H9 (cell line): ENCODE measurements at places on chromosomes 6 and 20. TPM values are rescaled to one million over a fixed set of nuclear protein-coding genes. Genes with fewer than 3 reads are reported as not detected.

LGSN gene
- total RNA-seq, result 0.13 and 0.22 TPM in 2 replicates

PRKN gene
- 1.3 and 2.0 TPM in 2 replicates for total RNA-seq

RNF144B gene
- total RNA-seq, result 2.3 and 2.4 TPM in 2 replicates

OR2H2 gene
- total RNA-seq, result not detected in 2 replicates

CHRNA4 gene
- 1.1 and 2.5 TPM in 2 replicates for total RNA-seq

CYP39A1 gene
- 0.50 and 0.59 TPM in 2 replicates for total RNA-seq

AIF1 gene
- total RNA-seq, result 3.2 and 4.2 TPM in 2 replicates

FHL5 gene
- not detected in 2 replicates for total RNA-seq

DNA sequence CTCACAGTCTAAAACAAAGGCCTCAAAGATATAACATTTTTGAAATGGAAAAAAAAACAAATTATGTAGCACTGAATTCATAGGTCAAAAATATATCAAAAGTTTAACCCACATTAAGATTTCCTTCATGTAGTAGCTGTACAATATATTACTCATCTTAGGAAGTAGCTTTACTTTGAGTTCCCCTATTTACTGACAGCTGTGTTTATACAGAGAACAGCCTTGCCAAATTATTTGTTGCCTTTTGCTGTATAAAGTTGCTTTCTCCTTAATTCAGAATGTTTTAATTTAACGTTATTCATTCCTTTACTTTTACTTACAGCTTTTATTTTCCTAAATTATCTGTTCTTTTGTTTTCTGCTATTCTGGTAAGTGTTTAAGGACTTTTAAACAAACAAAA, 181.0 kb downstream of the COL12A1 start:
- DNase-seq, result no peak

DNA sequence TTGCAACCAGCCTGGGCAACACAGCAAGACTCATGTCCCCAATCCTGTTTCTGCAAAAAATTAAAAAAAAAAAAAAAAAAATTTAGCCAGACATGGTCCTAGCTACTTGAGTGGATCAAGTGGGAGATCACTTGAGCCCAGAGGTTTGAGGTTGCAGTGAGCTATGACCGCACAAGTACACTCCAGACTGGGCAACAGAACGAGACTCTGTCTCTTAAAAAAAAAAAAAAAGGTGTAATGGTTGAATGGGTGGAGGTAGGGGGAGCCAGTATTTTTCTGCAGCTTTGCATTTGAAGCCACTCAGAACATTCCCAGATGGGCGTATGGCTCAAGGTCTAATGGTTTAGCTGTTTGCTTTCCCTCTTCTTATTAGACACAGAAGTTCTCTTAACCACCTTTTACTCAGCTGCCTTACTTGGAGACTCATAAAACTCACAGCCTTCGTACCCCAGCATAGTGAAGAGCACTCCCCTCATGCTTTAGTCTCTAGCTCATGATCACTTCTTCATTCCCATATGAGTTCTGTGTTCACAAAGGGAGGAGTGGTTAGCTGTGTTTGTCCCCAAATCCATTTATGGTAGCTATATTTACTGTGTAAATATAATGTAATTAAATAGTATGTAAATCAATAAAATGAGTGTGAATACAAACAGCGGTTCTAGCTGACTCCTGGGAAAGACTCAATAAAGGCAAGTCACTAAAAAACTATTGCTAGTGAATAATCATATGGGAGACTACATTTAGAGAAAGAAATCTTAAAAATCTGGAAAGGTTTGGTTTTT, 9.0 kb downstream of the FKBP1A start:
- DNase-seq, result no peak

GRCh38 chr6:54404791-54405190, 96.5 kb downstream of the TINAG start:
- DNase-seq, result no peak

GRCh38 chr6:73017476-73017875, 207.8 kb downstream of the KHDC1L start:
- no peak for DNase-seq

DNA sequence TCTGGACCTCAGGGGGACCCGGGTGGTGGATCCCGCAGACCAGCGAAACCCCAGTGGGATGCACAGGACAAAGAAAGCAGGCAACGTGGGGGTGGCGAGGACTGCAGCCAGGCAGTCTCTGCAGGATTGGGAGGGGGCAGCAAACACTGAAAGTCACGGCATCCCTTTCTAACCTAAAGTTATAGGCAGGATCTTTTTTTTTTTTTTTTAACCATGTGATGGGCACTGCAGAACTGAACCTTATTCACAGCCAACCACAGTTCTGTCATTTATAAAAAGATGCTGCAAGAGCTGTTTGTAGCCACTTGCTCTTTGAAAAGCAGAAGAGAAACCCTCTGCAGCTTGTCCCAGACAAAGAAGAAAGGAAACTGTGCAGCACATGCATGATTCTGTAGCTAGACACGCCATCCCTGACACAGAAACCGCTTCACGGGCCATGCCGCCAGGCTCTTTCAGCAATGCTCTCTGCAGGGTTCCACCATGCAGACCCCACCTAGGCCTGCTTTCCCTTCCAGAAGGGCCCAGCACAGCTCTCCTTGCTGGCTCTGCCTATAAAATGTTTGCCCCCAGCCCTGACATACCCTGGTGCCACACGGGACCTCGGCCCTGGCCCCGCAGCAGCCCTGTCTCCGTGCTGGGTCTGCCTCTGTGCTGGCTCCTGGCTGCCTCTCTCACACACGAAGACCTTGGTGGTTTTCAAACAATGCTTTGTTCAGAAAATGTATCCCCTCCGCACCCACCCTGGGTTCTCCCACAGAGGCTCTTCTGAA, 70.8 kb downstream of the PYGB start:
- DNase-seq, result no peak

- DNase-seq, result no peak
Observed at GRCh38 chr6:35797837-35798526, 859 bp upstream of the CLPS start.

DNA sequence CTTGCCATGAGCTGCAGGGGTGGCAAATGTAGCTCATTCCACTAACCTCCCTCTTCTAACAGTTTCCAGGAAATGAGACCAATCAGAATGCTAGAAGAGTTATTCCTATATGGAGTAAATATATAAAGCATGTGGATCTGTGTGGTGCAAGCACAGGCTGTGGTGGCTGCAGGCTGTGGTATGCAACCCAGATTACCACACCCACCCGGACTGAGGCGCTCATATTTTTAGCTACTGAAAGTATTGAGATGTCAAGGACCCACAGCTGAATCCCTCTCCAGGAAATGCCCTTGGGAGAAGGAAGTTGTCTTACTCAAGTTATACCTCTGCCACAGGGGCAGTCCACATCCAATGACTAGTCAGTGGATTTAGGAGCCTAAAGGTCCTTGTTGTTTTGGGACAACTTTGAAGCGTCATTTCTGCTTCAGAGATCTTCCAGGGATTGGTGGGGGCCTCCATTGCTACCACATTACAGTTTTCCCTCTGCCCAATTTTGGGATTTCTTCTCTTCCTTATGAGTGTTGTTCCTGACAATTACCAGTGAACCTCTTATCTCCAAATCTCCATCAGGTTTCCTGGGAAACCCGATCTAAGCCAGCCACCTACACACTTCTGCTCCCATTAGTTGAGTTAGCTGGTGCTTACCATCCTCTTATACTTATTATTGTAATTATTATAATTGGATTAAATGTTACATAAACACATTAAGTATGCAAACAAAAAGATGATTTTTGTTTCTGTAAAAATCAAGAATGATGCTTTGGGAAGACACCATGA, 12.1 kb upstream of the REPS1 start:
- no peak for DNase-seq

GRCh38 chr6:128070406-128070805, 169.5 kb upstream of the THEMIS start:
- no peak for DNase-seq

- DNase-seq, result no peak
Observed at GRCh38 chr6:1415416-1416063, 26.2 kb downstream of the FOXF2 start.

GRCh38 chr6:3372912-3373554, 83.8 kb downstream of the SLC22A23 start:
- DNase-seq, result no peak

GRCh38 chr6:119192200-119192599, 113.7 kb upstream of the FAM184A start:
- DNase-seq, result no peak

DNA sequence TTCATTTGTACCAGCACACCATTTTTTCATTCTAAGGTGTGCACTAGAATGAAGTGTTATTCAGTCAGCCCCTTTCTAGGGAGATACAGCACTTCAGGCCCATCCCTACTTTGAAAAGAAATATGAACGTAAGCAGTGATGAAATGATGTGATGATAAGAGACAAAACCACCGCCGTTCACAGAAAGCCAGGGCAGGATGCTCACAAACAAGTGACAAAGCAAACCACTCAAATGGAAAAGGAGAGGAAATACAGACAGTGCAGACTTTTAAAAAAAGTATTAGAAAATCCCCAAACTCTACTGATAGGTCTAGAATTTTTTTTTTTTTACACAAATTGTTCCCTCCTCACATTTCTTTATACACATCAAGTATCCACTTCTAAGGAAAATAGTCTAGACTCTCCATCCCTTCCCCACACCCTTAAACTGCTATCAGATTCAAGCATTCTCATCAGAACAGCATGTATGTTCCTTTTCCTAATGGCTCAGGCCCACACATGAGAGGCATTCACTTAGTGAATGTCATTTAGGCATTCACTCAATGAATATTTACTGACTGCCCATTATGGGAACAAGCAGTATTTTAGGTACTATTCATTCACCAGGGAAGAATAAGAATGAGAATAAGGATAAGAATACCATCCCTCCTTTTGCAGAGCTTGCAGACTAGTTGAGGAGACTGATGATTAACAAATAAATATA, 243.5 kb downstream of the GMPR start:
- DNase-seq, result no peak

DNA sequence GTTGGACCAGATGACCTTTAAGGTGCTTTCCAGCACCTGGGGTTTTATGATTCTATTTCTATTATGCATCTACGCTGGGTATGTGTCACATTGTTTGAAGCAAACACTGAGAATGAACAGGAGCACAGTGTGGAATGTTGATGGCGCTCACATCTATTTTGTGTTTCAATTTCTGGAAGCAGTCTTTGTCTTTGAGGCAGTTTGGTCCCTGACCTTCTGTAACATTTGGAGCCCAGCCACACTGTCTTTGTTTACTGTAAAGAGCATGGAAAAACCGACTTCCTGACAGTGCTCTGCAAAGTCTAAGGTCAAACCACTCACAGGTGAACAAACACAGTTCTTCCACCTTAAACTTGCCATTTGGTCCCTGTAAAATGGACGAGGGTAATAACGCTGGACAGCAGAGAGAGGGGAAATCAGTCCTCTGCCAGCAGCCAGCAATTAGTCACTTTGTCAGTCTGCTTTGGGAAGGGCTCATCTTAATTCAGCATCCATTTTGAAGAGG, 155.5 kb downstream of the PRL start:
- no peak for DNase-seq

DNA sequence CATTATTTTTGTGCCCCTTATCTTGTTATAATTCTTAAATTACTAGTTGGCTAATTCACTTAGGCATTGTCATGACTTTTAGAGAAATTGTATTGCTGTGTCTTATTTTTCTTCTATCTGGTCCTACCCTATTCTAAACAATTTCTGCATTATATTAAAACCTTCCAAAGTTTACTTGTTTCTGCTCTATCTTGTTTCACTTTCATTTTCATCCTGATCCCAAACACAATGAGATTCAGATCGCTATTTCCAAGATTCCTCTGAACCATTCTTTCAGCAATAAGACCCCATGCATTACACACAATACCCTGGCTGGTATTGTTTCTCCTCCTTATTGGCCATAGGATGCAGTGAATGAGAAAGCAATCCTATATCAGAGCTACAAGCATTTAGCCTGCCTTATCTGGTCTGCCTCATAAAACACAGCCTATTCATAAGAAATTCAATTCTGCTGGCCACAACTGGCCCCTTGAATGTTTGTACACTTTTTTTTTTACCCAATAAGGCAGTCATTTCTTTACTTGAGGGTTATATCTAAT, 69.9 kb upstream of the POU3F2 start:
- DNase-seq, result no peak

DNA sequence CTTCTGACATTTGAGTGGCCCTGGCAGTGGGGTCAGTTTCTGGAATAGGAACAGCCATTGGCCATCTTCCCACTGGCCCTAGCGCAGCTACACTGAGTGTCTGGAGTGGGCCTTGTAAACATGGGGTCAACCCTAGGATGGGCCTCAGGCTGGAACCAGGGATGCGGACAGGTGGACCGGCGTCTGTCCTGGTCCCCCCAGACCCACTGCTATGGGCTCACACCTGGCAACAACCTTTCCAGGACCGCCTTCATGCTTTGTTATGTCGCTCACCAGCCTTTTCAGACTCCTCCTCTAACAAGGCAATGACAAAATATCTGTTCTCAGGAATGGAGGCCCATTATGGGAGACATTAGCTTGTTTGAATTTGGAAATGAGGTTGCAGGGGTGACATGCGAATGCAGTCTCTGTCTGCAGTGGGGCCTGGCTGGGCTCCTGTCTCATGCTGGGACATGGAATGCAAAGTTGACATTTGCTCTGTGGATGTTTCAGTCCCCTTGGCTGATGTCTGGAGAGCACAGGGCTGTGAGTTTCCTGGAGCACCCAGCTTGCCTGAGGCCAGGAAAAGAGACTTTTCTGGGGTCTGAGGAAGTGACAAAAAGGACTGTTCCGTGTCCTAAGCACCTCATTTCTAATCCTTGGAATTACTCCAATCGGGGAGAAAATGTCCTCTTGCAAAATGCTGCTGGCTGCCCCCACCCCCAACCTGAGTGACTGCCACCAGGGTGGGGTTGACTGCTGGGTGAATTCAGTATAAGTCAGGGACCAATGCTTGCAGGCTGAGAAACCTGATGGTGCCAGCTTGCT, 98.7 kb upstream of the PMEPA1 start:
- no peak for DNase-seq

DNA sequence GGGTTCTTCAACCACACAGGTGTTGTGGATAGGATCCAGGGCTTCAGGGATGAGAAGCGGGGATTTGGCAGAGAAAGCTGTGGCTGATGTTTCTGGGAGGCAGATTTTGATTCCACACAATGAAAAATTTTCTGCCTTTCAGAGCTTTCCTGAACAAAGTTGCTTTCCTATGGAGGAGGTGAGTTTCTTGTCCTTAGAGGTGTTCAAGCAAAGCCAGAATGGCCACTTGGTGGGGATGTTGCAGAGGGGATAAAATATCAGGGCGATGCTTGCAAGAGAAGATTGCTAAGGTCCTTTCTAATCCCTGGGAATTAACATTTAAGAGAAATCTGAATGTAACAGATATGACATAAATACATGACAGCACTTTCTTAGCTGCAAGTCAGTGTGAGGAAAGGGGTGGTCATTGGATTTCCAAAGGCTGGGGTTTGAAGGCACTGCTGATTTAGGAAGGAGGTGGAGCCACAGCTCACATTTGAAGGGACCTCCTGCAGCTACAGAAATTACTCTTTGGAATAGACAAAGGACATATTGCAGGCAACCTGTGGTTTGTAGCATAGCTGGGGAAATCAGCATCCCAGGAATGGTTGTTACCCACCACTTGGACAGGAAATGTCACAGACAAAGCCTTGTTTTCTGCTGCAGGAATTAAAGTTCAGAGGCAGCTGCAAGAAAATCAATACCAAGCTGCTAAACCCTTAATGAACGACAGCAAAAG, 271.1 kb upstream of the CHD6 start:
- peak; percentile 37 for DNase-seq
